D341Med (cell line): ENCODE measurements at places on chromosomes 1 and 21.
A peak's percentile ranks its signal among the peaks of the same experiment; 100 is the strongest.

- no peak for DNase-seq
Observed at GRCh38 chr1:149966405-149966804, 29.7 kb upstream of the MTMR11 start.

- DNase-seq = no peak
Observed at GRCh38 chr1:23646091-23646490, 45.5 kb upstream of the RPL11 start.

DNA sequence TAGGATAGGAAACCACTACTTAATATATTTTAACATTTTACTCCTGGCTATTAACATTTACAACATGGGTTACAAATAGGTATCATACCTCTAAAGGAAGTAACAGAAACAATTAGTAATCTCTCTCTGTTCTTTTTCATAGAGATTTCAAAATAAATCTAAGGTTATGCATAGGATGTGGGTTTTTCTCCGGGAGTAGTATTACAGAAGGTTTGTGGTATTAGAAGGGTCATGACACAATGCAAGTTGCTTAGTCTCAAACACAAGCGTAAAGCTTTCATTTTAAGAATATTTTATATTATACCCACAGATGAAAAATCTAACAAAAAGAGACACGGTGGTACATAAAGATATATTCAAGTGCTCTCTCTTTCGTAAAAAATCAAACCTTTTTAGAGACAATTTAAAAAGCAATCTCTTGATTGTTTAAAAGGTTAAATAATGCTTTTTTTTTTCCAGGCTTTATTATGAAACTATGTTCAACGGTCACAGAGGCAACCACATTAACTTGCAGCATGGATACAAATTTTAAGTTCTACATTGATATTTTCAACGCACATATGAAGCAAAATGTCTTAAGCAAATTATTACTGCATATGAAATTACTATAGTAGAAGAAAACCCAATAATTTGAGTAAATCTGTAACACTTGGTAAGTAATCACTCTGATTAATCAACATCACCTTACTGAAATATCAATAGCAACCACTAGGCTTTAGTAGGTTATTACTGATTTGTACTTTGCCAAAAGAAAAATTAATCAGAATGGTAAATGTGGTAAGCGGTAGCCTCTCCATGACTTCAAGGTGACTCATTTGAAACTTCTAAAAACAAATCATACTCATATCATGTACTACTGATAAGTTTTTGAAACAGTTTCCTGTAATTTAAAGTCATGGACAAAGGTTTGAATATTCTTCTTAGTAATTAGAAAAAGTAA, 97.4 kb upstream of the GFI1 start:
- no peak for DNase-seq

- DNase-seq = peak; percentile 75
Observed at GRCh38 chr1:31715087-31715872, 11.5 kb upstream of the COL16A1 start.

GRCh38 chr1:67300561-67300960, 7.1 kb upstream of the IL12RB2 start:
- DNase-seq = no peak

DNA sequence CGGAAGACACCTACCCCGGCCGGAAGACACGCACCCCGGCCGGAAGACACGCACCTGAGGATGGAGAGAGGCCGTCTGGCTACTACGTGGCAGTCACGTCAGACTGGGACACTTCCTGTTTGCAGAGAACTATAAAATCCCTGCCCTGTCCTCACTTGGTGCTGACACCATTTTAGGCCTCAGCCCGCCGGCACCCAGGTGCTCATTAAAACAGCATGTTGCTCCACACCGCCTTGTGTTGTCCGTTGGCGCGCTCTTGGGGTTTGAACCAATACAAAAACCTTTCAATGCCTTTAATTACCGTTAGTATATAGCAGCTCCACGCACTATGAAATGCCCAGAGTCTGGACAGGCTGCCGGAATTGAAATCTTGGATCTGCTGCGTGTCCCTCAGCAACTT, 34.7 kb downstream of the VN1R5 start:
- DNase-seq = no peak

- DNase-seq = no peak
Observed at GRCh38 chr21:25887646-25888306, 153.0 kb downstream of the GABPA start.

- peak; percentile 93 for DNase-seq
Observed at GRCh38 chr1:211577819-211578639, 932 bp downstream of the SLC30A1 start.

DNA sequence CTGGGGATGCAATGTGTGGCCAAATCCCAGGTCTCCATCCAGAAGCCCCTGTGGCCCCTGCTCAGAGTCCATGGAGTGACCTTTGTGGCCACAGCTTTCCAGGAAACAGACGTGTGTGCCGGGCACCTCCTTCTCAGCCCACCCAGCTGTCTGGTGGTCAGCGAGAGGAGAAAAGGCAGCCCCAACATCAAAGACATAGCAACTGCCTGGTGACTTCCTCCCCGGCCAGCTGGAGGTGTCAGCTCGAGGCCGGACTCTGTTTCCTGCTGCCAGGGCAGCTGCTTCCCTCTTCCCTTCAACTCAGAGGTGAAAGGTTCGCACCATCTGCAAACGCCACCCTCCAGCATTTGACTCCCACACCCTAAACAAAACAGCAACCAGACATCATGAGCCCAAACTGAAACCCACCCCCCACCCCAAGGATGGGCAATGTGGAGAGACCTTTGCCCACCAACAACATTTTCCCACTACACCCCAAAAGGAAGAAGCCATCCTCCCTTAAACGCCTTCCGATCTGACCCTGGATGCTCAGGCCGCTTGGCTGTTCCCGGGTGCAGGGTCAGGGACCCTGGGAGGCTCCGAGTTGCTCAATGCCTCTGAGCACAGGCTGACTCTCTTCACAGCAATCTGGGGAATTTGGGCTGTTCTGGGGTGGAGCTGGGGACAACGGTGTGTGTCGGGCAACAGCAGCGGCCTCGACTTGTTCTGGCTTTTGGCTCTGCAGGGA, 162.3 kb downstream of the PSMG1 start:
- no peak for DNase-seq

- no peak for DNase-seq
Observed at GRCh38 chr1:150498342-150498741, 9.6 kb upstream of the ECM1 start.

DNA sequence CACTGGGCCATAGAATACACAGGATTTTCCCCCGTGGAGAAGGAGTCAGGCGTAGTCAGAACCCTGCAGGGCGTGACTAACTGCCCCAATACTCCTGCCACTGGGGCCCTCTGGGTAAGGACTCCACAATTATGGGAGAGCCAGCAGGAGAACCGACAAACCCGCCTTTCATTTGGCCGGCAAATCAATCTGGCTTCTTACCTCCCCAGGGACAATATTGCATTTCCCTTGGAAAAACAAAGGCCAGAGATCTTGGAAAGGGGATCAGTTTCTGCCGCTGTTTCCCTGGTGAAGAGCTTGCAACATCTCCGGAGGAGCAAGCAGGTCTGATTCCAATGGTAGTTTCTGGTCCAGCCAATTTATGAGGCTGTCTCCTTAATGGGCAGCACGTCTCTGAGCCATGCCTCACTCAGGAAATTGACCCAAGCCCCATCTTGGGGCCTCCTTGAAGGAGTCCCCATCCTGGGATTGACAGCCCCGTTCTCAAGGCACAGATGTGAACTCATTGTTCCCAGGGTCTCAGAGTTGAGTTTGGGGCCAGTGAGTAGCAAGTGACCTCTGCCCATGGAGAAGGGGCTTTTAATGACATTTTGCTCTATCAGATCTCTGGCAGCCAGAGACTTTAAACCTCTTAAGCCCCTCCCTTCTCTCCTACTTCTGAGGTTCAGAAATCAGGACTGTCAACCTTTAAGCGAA, 4.3 kb downstream of the TRABD2B start:
- no peak for DNase-seq

GRCh38 chr1:214823311-214824117, 220.5 kb downstream of the CENPF start:
- DNase-seq = no peak

GRCh38 chr1:211381481-211382181, 55.0 kb downstream of the TRAF5 start:
- no peak for DNase-seq

DNA sequence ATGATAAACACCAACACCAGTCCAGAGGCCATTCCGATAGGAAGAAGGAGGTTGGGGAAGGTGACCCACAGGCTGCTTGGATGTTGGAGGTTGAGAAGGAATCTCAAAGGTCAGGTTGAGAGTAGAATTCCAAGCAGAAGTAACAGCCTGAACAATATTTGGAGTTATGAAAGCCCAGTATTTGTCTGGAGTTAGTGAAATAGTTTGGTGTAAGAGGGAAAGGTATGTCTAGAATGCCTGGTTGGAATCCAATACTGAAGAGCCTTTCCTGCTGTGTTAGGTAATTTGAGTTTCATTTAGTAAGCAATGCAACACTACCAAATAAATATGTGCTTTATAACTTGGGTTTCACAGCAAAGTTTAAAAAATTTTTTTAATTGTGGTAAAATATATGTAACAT, 70.5 kb upstream of the MCOLN3 start:
- DNase-seq = no peak

GRCh38 chr1:68210829-68211228, 21.5 kb downstream of the WLS start:
- no peak for DNase-seq

DNA sequence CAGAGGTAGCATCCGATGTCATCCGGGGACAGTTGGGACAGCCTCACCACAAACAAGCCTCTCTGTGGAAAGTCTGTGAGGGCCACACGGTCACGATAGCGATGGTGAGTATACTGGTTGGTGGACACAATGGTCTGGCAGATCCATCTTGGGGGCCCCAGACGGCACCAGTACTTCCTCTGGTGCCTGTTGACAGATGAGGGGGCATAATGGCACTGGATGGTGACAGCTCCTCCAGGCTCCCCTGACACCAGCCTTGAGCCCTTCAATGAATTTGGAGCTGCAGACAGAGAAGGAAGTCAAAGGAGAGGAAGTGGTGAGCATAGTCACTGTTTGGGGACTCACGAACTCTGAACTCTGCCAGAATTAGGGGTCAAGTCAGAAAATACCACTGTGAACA, 8.0 kb downstream of the FCAMR start:
- no peak for DNase-seq

GRCh38 chr1:96234299-96234698, 487.3 kb upstream of the PTBP2 start:
- DNase-seq = no peak

DNA sequence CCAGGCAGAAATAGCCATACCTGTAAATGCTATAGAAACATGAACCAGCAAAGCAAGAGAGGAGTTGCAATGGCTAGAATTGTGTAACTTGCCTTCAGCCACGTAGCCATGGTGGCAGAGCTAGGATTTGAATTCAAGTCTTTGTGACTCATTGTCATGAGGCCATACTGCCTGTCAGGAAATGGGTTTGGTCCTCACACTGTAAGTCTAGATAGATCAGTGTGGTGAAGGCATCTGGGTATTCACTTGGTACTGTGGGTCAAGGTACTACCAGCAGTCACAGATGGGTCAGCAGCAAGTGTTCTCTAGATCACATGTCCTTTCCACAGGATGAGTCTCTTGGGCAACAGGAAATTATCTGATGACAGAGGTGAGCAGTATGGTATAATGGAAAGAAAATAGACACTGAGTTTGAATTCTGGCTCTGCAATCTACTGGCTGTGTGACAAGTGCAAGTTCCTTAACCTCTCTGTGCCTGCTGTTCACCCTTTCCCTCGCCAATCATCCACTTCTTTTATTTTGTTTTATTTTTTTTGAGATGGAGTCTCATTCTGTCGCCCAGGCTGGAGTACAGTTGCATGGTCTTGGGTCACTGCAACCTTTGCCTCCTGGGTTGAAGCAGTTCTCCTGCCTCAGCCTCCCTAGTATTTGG, 36.9 kb downstream of the FGGY start:
- DNase-seq = no peak

- no peak for DNase-seq
Observed at GRCh38 chr1:98104289-98104688, 183.5 kb upstream of the DPYD start.

DNA sequence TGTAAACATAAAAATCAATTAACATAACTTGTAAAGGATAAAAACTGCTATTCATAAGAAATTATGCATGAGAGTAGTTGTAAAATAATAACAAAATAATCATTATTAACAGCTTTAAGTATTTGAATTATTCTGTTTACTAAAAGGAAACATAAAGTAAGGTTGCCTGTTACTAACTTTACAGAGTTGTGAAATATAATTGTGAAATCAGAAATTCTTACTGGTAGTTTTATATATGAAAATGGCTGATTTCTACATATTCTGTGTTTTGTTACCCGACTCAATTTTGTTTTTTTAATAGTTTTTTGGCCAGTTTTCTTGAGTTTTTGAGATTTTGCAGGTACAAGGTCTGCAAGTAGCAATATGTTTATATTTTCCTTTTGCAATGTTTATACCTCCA, 27.8 kb downstream of the FNBP1L start:
- DNase-seq = no peak

- DNase-seq = no peak
Observed at GRCh38 chr1:234710381-234710780, 100.4 kb upstream of the IRF2BP2 start.

DNA sequence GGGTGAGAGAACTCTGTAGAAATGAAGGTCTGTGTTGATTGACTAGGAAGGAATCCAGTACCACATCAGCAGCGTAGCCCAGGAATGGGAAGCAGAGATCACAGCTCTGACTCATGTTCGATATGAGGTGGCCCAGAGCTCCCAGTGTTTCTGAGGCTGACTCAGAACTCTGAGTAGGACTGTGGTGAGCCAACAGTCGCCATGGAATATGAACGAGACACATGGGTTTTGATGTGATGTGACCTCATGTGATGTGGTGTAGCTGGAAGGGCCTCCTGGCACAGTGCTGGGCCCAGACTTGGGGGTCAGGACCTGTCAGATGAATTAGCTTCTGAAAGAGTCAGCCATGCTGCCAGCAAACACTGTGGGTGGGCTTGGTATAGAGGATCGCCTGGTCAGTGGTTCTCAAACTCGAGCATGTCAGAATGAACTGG, 237.0 kb downstream of the MRPL39 start:
- no peak for DNase-seq

GRCh38 chr1:94118471-94118870, 2.5 kb downstream of the ABCA4 start:
- no peak for DNase-seq

DNA sequence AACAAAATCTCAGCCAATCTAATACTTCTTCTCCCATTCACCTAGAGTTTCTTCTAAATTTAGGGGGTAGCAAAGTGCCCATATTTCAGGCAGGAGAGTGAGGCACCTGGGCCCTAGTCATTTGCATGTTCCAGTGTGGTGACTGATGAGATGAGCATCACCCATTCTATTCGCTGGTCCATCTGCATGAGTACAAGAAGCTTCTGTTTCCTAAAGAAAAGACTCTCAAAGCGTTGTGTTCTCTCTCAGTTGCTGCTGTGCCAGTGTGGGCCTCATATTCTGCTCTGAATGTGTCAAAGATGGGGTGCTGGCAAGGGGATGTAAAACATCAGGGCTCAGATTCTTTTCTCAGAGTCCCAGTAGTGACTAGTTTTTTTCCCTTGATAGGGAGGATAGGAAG, 16.1 kb upstream of the DPYD start:
- DNase-seq = no peak
